ENCODE measurements at places on chromosomes 4 and X.

- DNase-seq, result peak; percentile 33
Measured at GRCh38 chr4:88524171-88524570, 595 bp upstream of the PYURF start.

- DNase-seq, result no peak
Measured at GRCh38 chrX:106684207-106684606, 42.3 kb upstream of the RNF128 start.

DNA sequence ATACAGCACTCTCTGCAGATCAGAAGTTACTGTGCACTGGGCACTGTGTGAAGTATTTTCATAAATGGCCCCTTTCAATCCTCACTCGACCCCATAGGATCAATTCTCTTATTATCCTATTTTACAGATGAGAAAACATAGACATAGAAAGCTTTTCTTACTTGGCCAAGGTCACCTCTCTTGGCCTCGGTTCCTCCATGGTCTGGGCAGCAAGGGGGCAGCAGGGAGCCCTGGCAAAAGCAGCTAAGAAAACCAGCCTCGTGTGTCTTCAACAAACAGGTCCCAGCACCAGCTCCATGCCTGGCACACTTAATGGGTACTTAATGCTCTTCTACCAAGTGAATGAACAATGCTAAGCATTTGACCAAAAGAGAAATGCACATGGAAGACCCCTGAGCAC lies 34.4 kb downstream of the BST1 start:
- no peak for DNase-seq

GRCh38 chr4:113292371-113293042 lies 243.1 kb downstream of the ANK2 start:
- peak; percentile 77 for DNase-seq

GRCh38 chr4:109649872-109650271 lies 53.4 kb downstream of the CASP6 start:
- no peak for DNase-seq

- no peak for DNase-seq
Measured at GRCh38 chr4:98148856-98149255, 5.6 kb upstream of the STPG2 start.

DNA sequence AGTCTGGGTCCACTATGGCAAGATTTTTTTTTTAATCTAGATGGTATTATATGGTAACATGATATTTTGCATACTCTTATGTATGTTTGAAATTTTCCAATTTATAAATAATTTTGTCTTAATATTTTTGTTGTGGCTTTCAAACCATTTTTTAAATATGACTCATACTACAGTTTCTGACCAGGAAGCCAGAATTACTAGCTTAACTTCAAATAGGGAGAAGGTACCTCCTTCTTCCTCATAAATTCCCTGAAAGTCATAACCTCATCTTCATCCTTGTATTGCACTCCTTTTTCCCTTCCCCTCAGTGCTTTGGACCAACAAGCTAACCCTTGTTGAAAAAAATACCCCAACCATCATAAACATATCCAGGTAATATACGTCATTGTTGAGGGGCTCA lies 21.6 kb downstream of the ARAP2 start:
- DNase-seq, result no peak

DNA sequence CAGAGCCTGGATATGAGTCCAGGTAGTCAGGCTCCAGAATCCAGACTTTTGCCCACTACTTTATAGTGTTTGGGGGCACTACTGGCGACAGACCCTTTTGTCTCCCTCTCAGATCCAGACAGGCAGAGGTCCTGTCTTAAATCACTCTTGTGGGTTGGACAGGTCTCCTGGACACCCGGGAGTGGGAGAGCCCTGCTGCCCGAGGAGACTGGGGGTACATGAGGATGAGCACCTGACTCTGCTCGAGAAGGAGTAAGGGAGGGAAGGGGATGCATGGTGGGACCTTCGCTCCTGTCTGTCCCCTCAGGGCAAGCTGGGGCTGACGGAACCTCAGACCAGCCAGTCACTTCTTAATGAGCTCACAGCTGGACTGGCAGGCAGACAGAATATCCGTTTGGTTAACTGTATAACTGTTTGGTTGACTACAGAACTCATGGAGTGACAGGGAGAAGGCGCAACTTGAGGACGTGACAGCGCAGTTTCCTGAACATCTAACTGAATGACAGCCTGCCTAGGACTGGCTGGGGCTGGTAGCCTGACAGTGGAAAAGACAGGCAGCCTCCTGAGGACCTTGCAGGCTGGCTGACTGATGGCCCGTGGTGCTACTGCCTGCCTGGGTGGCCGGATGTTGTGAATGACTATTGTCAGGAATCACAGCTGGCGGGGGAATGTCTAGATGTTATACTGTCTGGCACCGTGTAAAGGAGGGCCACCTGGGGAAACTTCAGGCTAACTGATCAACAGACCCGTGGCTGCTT lies 1.6 kb upstream of the SUV39H1 start:
- DNase-seq, result no peak

DNA sequence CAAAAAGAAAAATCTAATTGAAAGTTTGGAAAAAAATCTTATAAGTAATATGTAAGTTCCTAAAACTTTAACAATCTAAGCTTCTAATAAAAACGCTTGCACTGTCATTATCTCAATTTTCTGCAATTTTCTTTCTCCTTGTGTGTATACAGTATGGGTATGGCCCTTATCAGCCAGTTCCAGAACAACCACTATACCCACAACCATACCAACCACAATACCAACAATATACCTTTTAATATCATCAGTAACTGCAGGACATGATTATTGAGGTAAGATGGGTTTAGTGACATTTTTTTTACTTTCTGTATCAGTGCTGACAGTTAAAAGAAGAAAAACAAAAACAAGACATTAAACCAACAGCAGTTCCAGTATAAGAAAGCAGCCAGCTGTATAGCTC lies 4.9 kb downstream of the STATH start:
- DNase-seq, result no peak

GRCh38 chr4:152197211-152197610 lies 338.7 kb downstream of the FBXW7 start:
- no peak for DNase-seq

- DNase-seq, result no peak
Measured at GRCh38 chr4:7191546-7192251, 639 bp upstream of the SORCS2 start.

DNA sequence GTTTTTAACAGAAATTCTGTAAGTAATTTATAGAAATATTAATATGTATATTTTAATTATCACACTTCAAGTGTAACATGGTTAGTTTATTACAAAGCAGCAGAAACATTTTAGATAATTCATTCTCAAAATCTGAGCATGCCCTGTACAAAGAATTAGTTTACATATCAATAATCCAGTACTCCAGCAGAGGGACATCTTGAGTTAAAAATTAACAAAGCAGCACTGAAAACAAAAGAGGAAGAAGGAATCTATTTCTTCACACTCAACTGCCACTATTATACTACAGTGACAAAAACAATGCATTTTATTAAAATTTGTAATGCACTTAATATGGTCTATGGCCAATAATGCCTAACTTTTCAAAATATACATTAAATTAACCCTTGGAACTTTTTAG lies 179.1 kb upstream of the KLHL4 start:
- DNase-seq, result no peak

DNA sequence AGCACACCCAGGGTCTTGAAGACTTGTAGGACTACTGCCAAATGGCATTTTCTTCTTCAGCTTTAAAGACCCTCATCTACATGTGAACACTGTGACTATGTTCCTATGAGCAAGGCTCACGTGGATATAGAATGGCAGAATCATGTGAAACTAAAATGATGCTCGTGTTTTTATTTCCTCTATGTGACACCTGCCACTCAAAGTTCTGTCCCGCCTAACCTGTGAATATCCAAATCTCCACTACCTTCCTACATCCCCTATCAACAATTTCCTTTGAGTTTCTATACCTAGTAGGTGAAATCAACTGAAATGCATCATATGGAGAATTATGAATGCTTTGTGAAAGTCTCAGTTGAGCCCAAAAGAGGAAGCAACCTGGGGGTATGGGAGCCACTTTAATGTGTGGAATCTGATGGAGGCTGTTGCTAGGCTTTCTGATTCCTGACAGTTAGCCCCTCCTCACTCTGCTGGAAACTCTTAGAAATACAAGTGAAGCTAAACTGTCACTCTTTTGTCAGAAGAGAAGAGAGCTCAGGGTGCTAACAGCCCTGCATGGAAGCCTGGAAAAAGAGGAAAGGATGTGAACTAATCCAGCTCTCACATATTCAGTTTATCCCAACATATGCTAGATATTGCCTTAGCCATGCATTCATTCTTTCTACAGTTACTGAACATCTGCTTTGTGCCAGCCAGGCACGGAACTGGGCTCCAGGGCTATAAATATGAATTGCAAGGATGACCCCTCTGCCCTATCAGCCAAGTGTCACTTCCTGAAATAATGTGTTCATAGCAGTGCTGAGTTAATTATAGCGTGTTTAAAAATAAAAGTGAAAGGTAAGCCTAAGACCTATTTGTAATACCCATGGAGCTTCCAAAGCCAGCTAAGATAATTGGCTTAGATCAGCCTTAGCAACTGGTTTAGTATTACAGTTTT lies 11.0 kb downstream of the LHFPL1 start:
- DNase-seq, result no peak

DNA sequence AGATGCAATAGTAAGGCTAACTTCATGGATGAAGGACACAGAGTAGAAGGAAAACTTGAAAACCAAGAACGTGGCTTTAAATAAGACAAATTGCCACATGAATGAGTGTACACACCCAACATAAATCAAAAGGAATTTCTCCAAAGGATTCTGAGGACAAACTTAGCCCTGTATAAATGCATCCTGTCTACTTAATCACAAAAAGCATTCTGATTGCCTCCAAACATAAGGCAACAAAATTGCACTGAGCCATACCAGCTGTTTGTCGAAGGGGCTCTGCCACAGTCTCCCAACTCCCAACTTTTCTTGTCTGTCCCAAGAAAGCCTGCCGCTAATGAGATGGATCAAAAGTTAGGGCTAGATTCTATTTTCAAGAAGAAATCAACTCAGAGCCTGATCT lies 194.3 kb downstream of the SOWAHB start:
- peak; percentile 34 for DNase-seq

DNA sequence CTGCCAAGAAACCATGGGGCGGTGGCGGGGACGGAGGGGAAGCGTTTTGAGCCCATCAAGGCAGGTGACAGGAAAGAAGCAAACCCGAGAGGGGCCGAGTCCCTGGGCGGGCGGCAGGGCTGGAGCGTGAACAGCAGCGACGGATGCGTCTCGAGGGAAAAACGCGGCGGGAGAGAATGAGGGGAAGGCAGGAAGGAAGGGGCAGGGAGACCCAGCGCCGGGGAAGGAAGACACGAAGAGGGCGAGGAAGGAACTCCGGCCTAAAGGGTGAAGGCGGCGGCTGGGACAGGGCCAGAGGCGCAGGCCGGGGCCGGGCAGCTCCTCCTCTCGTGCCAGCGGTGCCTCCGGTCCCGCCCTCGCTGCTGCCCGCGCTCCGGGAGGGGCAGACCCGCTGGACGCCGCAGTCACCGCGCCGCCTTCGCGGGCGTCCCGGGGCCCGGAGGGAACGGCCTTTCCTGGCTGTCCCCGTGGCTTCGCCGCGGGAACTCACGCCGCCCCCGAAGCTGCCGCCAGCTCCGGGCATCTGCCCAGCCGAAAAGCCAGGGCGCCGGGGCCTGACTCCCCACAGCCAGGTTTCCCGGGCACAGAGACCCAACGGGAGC lies 751 bp upstream of the RGS12 start:
- peak; percentile 49 for DNase-seq
